Stromal cell of bone marrow (primary cell): ENCODE measurements at places on chromosomes 12 and 14.

GRCh38 chr12:108868781-108869180 is 11.1 kb upstream of the DAO start:
- no peak for DNase-seq

DNA sequence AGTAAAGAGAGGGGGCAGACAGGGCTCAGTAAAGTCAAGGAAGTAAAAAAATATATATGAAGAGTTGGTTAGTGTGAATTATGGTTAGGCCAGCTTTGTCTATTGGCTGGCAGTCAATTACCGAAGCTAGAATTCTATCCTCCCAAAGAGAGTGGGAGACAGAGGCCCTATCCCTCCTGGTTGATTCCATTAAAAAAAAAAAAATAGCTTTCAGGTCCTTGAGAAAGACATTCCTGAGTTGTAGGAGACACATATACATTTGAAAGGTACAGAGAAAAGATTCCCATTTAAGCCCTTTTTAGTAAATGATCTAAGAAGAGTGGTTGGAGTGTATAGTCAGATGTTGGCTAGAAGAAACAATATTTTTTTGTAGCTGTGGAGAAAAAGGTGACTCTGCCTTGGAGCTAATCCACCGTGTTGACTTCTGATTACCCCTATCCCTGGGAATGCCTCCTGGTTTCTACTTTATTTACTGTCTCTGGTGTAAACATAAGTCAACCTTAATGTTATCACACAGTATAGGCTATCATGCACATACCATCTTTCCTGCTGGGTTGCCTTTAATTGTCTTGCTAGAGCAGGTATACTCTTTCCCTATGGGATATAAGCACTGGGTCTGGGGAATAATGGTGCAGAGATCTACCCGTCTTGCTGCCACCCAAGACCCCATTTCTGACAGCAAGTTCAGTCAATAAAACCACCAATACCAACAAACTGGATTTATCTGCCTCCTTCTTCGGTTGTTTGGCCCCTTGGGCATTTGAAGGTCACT is 859.9 kb upstream of the ATXN7L3B start:
- DNase-seq = no peak

- DNase-seq = no peak
Measured at GRCh38 chr12:51692016-51692415, 101.0 kb downstream of the SCN8A start.

- no peak for DNase-seq
Measured at GRCh38 chr12:9449181-9449580, 158.5 kb downstream of the KLRB1 start.

DNA sequence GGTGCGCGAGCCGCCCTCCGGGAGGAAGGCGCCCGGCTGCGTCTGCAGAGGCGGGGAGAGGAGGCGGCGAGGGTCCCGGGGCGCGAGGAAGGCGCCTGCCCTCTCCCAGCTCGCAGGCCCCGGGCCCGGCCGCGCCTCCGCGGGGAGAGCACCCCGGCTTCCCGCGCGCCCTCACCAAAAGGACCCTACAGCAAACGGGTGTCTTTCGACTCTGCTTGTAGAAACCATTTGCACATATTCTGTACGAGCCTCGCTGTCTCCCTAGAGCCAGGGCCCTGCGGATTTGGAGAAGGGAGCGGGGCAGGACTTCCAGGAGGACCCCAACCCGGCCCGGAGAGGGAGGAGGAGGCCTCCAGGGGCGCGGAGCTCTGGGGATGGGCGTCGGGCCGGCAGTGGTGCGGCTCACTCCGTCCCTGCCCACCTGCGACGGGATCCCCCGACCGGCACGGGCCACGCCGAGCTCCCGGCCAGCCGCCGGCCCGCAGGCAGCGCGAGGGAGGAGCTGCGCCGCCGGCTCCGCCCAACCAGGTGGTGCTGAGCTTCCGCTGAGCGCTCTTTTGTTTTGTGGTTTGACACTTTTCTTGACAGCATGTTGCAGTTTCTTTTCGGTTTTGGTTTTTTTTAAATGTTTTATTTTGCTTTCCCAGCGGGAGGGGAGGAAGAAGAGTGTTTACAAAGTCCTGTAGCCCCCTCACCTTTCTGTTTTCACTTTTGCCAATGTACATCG is 103.3 kb upstream of the FKBP4 start:
- DNase-seq = no peak

DNA sequence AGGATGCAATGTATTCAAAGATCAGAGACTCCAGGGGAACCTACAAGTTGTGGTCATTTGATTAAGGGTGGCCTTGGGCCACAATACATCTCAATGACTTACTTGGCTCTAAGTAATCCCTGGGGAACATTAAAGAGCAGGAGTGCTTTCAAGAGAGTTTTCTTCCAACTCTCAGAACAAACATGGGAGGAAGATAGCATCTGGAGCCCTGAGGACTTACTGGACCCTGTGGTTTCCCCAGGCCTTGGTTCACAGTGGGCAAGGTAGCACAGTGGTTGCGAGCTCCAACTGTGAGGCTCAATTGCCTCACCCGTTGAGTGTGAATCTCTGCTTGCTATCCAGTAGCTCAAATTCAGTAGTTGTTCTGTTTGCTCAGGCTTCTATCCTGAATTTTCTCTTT is 32.4 kb downstream of the STXBP6 start:
- DNase-seq = no peak

- no peak for DNase-seq
Measured at GRCh38 chr12:50734409-50735263, 29.3 kb upstream of the ATF1 start.

GRCh38 chr14:58901826-58902225 is 264.1 kb downstream of the DACT1 start:
- no peak for DNase-seq

GRCh38 chr12:23098110-23098509 is 473.1 kb downstream of the ETNK1 start:
- DNase-seq = no peak

- DNase-seq = no peak
Measured at GRCh38 chr12:12564911-12565310, 2.2 kb upstream of the DUSP16 start.

- no peak for DNase-seq
Measured at GRCh38 chr14:99887407-99887806, 94.2 kb downstream of the EML1 start.

- DNase-seq = no peak
Measured at GRCh38 chr14:64705381-64706118, 1.3 kb downstream of the PLEKHG3 start.

GRCh38 chr12:26940516-26941214 is 2.4 kb downstream of the FGFR1OP2 start:
- no peak for DNase-seq

GRCh38 chr14:59354666-59355065 is 110.5 kb downstream of the GPR135 start:
- peak; percentile 48 for DNase-seq

GRCh38 chr12:115191342-115191741 is 507.4 kb upstream of the TBX3 start:
- DNase-seq = no peak

DNA sequence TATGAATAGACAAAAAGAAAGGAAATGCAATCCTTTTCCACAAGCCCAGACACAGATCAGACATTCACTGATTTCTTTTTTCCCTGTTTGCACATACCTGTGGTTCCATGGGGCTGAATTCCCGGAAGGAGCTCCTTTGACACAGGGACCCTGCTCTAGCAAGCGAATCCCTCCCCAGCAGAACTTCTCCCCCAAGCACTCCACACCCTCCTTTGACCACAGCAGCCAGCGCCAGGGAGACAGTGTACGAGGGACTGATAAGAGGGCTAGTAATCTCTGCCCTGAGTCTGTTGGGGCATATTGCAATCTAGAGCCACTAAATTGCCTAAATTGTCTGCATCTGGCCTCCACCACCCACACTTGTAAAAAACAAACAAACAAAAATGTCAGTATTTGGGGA is 83.4 kb upstream of the NTF3 start:
- no peak for DNase-seq

- DNase-seq = no peak
Measured at GRCh38 chr14:22890416-22890815, 7.4 kb downstream of the REM2 start.

GRCh38 chr14:85187521-85187920 is 342.4 kb upstream of the FLRT2 start:
- no peak for DNase-seq

DNA sequence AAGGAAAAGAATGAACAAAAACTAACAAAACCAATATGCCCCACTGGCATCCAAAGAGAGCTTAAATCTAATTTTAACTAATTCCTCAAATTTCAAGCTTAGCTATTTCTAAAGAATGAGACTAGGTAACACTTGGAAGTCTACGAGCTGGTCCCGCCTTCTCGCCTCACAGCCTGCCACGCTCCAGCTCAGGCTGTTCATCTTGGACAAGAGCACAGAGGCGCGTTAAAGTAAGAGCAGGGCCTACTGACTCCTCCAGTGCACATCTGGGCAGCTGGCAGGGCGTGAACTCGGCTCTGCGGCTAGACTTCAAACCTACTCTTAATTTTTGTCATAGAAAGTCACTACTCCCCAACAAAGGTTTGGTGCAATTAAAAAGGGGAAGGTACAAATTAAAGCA is 64.6 kb downstream of the DICER1 start:
- no peak for DNase-seq

DNA sequence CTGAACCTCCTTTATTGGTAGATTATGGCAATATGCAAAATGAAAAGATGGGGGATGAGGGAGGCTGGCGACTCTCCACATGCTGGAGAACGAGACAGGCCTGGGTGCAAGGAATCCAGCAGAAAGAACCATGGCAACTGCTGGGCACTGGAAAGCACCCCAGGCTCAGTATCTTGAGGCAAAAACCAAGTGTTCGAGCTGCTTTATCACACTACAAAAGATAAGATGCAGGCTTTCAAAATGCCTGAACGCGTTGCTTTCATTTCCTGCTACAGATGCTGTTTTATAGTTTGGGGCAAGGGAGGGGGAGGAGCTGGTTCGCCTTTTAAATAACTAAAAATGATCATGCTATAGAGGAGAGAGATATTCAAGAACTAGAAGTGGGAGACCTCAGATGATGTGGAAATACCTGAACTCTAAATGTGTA is 38.9 kb downstream of the NIN start:
- DNase-seq = no peak

- no peak for DNase-seq
Measured at GRCh38 chr14:98940693-98941437, 331.1 kb downstream of the BCL11B start.

- DNase-seq = no peak
Measured at GRCh38 chr14:45125754-45126153, 8.5 kb downstream of the FKBP3 start.

GRCh38 chr12:127660961-127661360 is 606.0 kb upstream of the TMEM132C start:
- no peak for DNase-seq

DNA sequence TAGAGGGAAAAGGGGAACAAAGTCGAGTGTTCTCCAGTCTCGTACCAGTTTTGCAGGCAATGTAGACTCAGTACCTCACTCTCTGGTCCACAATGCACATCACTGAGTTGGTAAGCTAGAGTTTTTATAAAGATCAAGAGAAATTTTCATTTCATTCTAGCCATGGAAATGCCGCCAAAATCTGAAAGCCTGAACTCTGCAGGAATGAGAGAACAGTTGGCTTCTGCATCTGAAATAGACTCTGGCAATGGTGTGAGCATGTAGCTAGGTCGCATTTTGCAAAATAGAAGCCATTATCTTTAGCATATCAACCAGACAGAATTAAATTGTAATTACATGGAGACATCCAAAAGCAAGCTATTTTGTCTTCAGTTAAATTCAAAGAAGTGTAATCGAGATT is 381.0 kb downstream of the NOVA1 start:
- DNase-seq = no peak

GRCh38 chr12:129423041-129423580 is 480.7 kb downstream of the TMEM132D start:
- DNase-seq = no peak

- DNase-seq = no peak
Measured at GRCh38 chr14:50311337-50311971, 575 bp downstream of the L2HGDH start.
